ENCODE measurements at places on chromosomes 2 and 18.

DNA sequence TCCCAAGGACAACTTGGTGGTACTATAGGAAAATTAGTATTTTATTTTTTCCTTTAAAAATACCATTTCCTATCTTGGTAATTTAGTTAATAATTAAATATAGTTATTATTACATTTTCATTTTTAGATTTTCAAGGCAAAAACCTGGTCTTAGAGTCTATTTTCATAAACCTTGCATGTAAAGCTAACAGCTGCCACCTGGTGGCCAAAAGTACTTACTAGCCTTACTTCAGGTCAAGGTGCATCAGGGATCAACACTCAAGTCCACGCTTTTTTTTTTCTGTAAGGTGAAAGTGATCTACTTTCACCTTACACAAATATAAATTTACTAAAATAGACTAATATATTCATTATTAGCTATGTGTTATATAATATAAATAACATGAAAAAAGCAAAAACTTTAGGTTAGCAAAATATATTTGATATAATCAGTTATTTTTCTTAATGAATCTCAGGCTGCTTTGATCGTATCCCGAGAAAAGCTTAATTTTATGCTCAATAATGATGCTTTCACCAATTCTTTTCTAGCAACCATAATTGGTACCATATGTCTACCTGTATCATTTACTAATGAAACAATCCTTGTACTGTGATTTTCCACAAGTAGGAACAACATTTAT is 62.5 kb downstream of the RELCH start:
- peak; percentile 72 for DNase-seq

GRCh38 chr18:9876867-9877654 is 8.7 kb upstream of the TXNDC2 start:
- DNase-seq, result no peak

- no peak for DNase-seq
Observed at GRCh38 chr18:11502368-11502767, 107.0 kb upstream of the SLC35G4 start.

GRCh38 chr2:168354499-168354898 is 101.6 kb upstream of the CERS6 start:
- DNase-seq, result no peak

- DNase-seq, result no peak
Observed at GRCh38 chr2:158025255-158025996, 76.2 kb upstream of the UPP2 start.

- DNase-seq, result no peak
Observed at GRCh38 chr18:35192415-35192814, 48.4 kb upstream of the ZNF397 start.

DNA sequence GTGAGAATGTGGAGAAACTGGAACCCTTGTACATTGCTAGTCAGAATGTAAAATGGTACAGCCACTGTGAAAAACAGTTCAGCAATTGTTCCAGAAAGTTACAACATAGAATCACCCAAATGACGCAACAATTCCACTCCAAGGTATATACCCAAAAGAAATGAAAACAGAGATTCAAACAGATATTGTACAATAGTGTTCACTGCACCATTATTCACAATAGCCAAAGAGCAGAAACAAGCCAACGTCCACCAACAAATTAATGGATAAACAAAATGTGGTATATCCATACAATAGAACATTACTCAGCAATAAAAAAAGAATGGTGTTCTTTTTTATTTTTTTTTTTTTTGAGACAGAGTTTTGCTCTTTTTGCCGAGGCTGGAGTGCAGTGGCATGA is 10.9 kb downstream of the CLASP1 start:
- no peak for DNase-seq

GRCh38 chr2:131577812-131578211 is 50.1 kb downstream of the CCDC74A start:
- no peak for DNase-seq

DNA sequence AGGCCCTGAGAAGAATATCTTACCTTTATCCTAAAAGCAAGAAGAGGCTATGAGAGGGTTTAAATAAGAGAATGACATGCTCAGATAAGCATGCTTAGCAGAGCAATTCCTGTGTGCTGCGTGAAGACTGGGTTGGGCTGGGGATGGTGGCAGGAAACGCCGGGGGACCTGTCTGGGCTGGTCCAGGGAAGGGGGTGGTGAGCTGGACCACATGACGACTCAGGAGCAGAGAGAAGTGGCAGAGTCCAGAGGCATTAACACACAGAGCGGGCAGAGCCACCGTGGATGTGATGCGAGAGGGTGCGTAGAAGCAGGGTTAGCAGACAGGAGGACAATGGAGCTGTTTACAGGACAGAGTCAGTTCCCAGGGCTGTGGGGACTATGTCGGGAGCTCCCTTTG is 84.5 kb downstream of the ZBTB7C start:
- no peak for DNase-seq

- no peak for DNase-seq
Observed at GRCh38 chr2:127864877-127865276, 6.9 kb upstream of the POLR2D start.

- DNase-seq, result no peak
Observed at GRCh38 chr2:239662413-239663120, 261.7 kb upstream of the HDAC4 start.

GRCh38 chr2:237043866-237044265 is 41.8 kb upstream of the COPS8 start:
- no peak for DNase-seq

DNA sequence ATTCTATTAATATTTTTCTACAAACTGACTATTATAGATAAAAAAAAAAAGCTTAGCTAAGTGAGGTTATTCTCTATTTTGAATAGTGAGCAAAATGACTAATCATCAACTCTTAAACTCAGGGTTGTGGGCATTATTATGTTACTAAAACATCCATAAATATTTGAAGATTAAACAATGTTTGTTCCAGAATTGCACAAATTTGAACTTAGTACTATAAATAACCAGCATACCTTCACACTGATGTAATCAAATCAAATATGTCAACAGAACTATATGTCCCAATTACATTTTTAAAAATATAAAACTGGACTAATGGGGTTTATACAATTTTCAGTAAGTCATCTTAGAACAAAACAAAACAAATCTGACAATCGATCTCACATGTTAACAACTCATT is 800.9 kb downstream of the LRP1B start:
- no peak for DNase-seq

GRCh38 chr18:28095041-28095440 is 81.9 kb downstream of the CDH2 start:
- DNase-seq, result no peak

DNA sequence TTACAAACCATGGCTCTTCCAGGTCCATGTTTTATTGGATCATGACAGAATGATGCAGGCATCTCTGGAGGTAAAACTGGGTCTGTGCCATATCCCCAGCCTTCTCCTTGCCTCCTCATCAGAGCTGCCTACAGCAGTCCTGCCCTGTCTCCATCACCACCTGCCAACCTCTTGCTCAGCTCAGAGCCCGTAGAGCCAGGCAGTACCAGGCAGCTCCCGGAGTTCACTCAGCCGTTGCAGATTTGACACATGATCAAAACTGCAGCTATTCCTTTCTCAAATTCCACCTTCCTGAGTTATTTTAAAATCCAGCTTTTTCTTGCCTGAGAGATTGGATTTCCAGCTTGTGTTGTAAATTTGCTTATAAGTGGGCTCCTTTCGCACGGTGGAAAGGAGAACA is 218.2 kb upstream of the CELF4 start:
- DNase-seq, result no peak

DNA sequence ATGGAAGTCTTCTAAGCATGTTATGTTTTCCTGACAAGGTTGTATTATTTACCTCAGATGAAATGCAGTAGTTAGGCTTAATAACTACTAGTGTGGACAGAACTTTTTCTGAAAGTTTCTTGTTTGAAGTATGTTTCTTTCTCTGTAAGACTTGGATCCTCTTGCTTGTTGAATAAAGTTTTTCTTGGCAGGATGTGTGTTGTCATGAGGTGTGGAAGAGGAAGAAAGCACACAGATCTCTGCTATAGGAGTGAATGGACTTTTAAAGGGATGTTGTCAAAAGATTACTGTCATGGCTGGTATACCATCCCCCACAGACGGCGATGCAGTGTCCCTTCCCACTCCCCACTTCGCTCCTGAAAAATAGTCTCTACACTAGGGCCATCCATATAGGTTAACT is 2.6 kb downstream of the CAB39 start:
- DNase-seq, result no peak

- no peak for DNase-seq
Observed at GRCh38 chr2:218961651-218962570, 2.4 kb downstream of the CDK5R2 start.

DNA sequence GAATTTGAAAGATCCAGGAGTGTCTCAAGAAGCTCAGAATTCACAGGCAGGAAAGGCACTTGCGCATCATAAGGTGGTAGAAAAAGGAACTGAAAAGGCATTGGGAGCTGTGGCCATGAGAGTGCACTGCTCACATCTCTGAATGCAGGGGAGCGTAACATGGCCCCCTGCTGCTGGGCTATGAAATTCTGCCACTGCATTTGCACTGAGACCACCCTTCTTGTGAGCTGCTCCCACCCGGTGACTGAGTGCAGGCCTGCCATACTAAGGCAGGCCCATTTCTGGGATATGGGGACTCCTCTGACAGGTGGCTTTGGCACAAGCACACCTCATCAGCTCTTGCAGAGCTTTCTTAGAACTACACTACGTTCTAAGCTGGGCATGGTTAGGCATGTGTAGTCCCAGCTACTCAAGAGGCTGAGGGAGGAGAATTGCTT is 25.3 kb upstream of the STARD7 start:
- DNase-seq, result no peak

GRCh38 chr2:15058721-15059157 is 426.2 kb downstream of the LRATD1 start:
- DNase-seq, result no peak

- DNase-seq, result no peak
Observed at GRCh38 chr18:50602466-50602865, 42.6 kb downstream of the MAPK4 start.

DNA sequence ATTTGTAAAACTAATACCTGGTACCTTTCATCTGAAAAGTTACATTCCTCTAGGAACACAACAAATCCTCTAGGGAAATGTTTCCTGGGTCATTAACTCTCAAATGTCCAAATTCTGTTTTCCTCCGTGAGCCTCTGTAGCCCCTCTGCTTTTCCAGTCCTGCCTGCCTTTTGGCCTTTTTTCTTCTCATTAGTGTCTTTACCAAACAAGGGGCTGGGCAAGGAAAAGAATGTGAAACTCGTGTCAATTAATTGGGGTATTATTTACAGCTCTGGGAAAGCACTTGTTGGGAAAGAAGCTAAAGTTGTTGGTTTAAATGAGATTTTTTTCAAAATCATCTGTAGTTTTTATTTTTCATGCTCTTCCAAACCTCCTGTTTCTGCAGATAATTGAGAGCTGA is 198.1 kb upstream of the NRP2 start:
- DNase-seq, result no peak

DNA sequence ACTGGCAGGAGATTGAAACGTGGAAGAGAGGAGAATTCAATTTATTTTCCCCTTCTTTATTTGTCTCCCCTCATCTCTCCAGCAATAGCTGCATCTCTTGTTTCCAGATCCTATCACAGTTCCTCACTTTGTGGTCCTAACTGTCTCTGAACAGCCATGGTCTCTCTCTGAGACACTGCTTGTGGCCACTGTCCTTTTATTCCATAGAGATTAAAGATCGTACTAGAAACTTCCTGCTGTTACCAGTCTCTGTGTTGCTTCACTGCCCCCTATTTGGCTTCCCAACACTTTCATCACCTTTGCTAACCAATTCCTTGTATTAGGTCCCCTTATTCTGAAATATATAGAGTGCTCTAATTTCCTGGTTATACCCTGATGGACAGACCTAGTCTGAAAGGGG is 48.9 kb upstream of the CAVIN2 start:
- no peak for DNase-seq

- DNase-seq, result no peak
Observed at GRCh38 chr2:235270956-235271355, 222.9 kb upstream of the AGAP1 start.

GRCh38 chr18:65631766-65632165 is 119.0 kb upstream of the CDH7 start:
- DNase-seq, result no peak

DNA sequence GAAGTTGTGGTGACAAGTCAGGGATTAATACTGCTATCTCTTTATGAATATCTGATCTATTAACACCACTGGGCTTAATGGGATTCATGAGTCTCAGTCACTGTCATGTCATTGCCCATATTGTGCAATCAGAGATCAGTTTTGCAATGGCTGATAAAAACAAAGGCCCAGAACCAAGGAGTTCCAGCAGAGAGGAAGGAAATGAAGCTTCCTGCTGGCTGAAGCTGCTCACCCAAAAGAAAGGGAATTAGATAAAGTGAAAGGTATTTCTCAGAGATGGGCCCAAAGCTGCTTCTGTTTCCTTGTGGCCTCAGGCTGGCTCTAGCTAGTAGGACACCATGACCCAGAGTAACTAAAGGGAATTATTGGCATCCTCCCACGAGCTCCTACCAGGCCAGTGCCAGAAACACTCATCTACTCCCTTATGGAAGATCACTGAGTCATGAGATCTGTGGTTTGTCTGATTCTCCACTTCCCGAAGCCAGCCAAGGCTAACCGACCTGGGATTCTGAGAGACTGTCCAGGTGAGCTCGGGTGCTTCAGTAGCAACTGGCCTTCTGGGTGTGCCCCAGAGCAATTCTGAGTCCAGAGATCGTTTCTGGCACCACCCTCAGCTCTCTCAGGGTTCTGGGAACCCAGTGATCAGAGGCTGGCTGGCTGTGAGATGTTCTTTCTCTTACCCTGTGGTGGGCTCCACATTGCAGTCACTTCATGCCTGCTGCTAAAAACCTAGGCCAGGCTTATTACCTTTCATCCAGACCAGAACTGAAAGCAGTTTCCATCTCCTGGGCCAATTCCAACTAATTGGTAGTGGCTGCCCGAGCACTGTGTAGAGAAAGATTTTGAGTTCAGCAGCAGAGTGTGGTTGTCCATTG is 129.5 kb upstream of the PELI1 start:
- DNase-seq, result no peak

- DNase-seq, result no peak
Observed at GRCh38 chr18:31513189-31513935, 15.4 kb downstream of the DSG2 start.

DNA sequence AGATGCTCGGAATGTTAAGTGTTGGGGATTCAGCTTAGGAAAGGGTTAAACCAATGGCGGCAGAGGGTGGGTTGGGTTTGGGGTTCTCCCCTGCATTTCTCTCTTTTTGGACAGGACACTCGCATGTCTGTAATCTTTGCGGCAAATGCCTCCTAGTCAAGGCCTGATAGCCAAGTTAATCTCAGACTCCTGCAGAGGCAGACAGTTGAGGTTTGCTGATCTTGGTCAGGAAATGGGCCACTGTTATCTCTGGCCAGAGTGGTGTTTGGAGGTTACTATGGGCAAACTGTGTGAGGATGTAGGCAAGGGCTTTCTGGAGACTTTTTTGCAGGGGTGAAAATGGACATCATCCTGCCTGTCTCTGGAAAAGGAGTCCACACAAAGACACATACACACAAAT is 188.8 kb downstream of the SETBP1 start:
- DNase-seq, result no peak

- DNase-seq, result no peak
Observed at GRCh38 chr2:14297340-14297739, 335.2 kb upstream of the LRATD1 start.

- no peak for DNase-seq
Observed at GRCh38 chr2:231475965-231476364, 11.7 kb upstream of the NCL start.

- DNase-seq, result no peak
Observed at GRCh38 chr2:47297767-47298425, 105.1 kb upstream of the MSH2 start.

- no peak for DNase-seq
Observed at GRCh38 chr18:25062720-25063119, 289.2 kb downstream of the ZNF521 start.

- peak; percentile 65 for DNase-seq
Observed at GRCh38 chr2:211157856-211158463, 601.6 kb downstream of the CPS1 start.
